ENCODE measurements at places on chromosomes 12 and 14. TPM values are rescaled to one million over a fixed set of nuclear protein-coding genes. Genes with fewer than 3 reads are reported as not detected.

GRCh38 chr14:93785423-93785822 is 2.9 kb downstream of the PRIMA1 start:
- H3K4me1 ChIP-seq, result no peaks in the 10 kb centered on the region
- no peak overlapping the region for H3K27ac ChIP-seq
- no peak for DNase-seq
- peaks cover 23% of the 10 kb centered on the region for H3K27me3 ChIP-seq
- no peak overlapping the region for H3K4me3 ChIP-seq

DNA sequence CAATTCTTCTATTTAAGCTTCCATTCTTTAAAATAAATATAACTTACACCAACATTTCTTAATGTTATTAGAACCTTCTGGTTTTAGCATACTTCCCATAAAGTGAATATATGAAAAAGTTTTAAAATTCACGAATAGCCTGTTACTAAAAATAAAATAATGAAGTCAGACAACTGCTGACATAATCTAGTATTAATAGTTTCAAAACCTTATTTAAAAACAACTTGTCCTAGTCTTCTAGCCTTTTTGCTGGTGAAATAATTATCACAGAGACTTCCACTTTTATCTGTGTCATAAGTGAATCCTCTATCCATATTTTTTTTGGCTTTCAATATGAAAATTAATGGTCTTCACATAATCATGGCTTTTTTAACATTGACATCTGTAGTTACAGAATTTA is 93.8 kb upstream of the MON2 start:
- H3K27me3 ChIP-seq, result no peaks in the 10 kb centered on the region
- no peak overlapping the region for H3K27ac ChIP-seq
- no peaks in the 10 kb centered on the region for H3K36me3 ChIP-seq
- no peaks in the 10 kb centered on the region for H3K4me1 ChIP-seq

DNA sequence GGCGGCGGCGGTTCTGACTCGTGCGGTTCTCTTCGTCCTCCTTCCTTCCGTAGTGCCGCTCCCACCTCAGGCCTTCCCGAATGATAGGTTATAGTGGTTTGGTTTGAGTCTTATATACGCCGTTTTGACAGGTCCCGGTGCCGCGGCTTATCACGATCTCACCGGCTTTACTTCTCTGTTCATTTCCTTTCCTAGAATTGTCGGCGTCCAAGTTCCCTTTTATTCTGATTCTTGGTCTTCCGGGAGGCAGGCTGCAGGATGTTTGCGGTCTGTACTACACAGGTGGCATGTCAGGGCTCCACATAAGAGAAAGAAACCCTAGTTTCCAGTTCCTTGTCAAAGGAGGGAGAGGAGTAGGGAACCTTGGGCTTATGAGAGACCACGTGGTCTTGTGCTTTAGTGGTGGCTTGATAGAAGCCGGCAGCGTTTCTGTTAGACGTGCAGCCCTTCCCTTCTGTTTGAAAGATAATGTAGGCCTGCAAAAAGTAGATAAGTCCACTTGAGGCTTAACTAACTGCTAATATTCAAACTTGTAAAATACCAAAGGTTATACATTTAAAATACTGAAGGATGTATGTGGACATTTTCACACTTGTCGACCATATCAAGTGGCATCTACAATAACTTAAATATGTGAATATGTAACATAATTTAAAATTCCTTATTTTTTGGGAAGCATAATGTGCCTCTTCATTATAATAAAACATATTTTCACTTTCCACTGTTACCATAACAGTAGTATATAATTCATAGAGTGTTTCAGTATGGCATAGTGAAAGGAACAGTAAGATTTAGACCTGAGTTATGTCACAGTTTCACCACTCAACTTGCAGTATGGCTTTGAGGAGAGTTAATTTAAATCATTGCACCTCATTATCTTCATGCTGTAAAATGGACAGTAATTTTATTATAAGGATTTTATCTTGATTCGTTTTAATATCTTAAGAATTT is 804 bp downstream of the USP15 start:
- DNase-seq, result peak; percentile 52
- peak overlapping the region; percentile 97 for H3K4me3 ChIP-seq
- no peaks in the 10 kb centered on the region for H3K27me3 ChIP-seq
- no peaks in the 10 kb centered on the region for H3K36me3 ChIP-seq

- peaks cover 4% of the 10 kb centered on the region for H3K36me3 ChIP-seq
- H3K27me3 ChIP-seq, result no peaks in the 10 kb centered on the region
- no peak for DNase-seq
- no peak overlapping the region for H3K4me3 ChIP-seq
Observed at GRCh38 chr12:53496752-53497032, 2.6 kb downstream of the MAP3K12 start.

DNA sequence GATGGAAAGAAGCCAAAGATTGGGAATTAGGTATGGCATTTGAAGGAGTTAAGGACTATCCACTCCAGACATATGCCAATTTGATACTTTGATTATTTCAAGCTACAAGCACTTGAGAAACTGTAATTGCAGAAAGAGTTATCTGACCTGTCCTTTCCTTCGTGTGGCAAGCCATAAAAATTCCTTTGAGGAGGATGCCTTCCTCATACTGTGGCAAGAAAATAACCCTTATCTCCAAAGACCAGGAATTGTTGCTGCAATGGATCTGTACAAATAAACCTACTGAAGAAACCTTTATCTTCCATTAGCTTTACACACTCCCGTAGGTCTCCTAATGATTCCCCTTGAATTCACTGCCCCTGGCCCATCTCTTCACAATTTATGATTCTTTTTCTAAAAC is 165.1 kb upstream of the AMIGO2 start:
- DNase-seq, result no peak
- H3K4me1 ChIP-seq, result peaks cover 3% of the 10 kb centered on the region
- H3K36me3 ChIP-seq, result no peaks in the 10 kb centered on the region
- no peaks in the 10 kb centered on the region for H3K27me3 ChIP-seq
- no peak overlapping the region for H3K27ac ChIP-seq
- H3K4me3 ChIP-seq, result no peak overlapping the region

- DNase-seq, result peak; percentile 30
- no peaks in the 10 kb centered on the region for H3K27me3 ChIP-seq
- H3K4me1 ChIP-seq, result no peaks in the 10 kb centered on the region
- H3K4me3 ChIP-seq, result no peak overlapping the region
- H3K36me3 ChIP-seq, result peaks cover 85% of the 10 kb centered on the region
- no peak overlapping the region for H3K27ac ChIP-seq
Observed at GRCh38 chr14:101046071-101046470, 142.5 kb upstream of the RTL1 start.

GRCh38 chr14:91280129-91280528 is 35.6 kb upstream of the GPR68 start:
- no peaks in the 10 kb centered on the region for H3K27me3 ChIP-seq
- DNase-seq, result no peak
- H3K27ac ChIP-seq, result no peak overlapping the region
- H3K36me3 ChIP-seq, result no peaks in the 10 kb centered on the region

- no peaks in the 10 kb centered on the region for H3K4me1 ChIP-seq
- no peaks in the 10 kb centered on the region for H3K36me3 ChIP-seq
- H3K27me3 ChIP-seq, result no peaks in the 10 kb centered on the region
- H3K4me3 ChIP-seq, result no peak overlapping the region
Observed at GRCh38 chr12:106831699-106832098, 57.2 kb downstream of the RIC8B start.

GRCh38 chr14:75216427-75217006 is 40.1 kb upstream of the TMED10 start:
- H3K4me3 ChIP-seq, result no peak overlapping the region
- peak; percentile 79 for DNase-seq
- peaks cover 7% of the 10 kb centered on the region for H3K4me1 ChIP-seq

DNA sequence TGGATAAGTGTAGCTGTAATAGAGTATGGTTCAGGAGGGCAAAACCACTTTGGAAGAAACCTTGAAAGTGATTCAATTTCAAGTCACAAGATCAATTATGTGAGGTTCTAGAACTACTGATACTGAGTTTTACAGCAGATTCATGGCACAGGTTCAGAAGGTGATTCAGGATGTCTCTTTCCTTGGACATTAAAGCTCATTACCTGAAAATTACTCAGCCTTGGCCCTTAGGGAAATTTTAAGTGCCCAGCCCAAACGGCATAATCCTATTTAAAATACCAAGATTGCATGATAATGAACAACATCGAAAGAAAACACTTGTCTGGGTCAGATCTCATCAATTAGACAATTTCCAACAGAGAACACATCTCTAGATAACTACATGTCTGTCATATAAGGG is 70.2 kb upstream of the SLC38A2 start:
- no peaks in the 10 kb centered on the region for H3K36me3 ChIP-seq
- H3K27ac ChIP-seq, result peak overlapping the region; percentile 71
- no peak overlapping the region for H3K4me3 ChIP-seq
- H3K27me3 ChIP-seq, result no peaks in the 10 kb centered on the region

DNA sequence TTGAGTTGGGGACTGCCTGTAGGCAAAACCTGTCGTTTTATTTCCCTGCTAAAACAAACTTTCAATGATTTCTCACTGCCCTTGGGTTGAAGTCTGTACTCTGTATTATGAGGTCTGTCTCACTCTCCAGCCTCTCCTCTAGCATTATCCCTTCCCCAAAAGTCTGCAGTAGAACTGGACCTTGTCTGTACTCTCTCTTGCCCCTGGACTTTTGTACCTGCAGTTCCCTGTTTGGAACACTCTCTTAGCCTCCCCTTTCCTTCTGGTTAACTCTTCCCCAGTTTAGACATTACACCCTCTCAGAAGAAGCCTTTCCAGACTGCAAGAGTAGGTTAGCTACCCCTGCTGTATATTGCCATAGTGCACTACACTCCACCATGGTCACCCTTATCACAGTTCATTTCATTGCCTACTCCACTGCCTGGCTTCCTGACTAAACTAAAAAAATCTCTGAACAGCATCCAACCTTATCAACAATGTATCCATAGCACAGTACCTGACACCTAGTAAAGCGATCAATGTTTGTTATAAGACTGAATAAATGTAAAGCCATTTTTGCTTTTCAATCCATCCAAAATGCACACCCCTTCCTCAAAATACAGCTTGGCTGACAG is 3.6 kb upstream of the AJUBA start:
- no peak overlapping the region for H3K27ac ChIP-seq
- no peak for DNase-seq
- no peak overlapping the region for H3K4me3 ChIP-seq
- no peaks in the 10 kb centered on the region for H3K36me3 ChIP-seq

GRCh38 chr14:92677087-92677668 is 71.2 kb downstream of the LGMN start:
- no peaks in the 10 kb centered on the region for H3K27me3 ChIP-seq
- no peak for DNase-seq
- H3K4me3 ChIP-seq, result no peak overlapping the region
- H3K4me1 ChIP-seq, result no peaks in the 10 kb centered on the region
- H3K27ac ChIP-seq, result no peak overlapping the region

Gene KRT6B
- total RNA-seq, result not detected

Gene C12orf50
- not detected for total RNA-seq

Gene PLEKHG7
- not detected for total RNA-seq

Gene CYP27B1
- 0.36 TPM for total RNA-seq

Gene MANSC1
- total RNA-seq, result 4.7 TPM

Gene TAS2R7
- not detected for total RNA-seq

Measured in osteoblast (primary cell).